Left colon (tissue), 2 donors: ENCODE measurements at places on chromosomes 3 and 15.

DNA sequence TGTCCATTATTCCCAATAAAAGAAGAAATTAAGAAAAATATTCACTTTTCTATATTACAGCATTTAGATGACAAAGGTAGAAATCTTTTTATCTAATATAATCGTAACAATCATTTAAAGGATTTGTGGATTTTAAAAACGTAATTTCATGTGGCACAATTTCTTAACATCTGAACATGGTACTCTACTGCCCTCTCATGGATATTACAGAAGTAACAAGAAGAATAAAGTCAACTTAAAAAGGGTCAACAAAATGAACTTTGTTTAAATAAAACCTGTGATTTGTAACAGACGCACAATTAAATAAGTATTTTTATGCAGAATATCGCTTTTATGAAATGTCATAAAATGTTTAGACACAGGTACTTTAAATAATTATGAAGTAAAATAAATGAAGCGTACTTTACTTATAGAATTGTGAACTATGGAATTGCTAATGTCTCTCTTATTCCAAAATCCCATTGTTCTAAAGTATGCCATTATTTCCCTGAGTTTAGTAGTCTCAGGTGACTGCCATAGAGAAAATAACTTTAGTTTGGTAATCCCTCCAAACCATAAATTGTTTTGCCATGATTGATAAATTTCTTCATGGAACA, 366.8 kb upstream of the ZNF385D start:
- DNase-seq, result no peak

DNA sequence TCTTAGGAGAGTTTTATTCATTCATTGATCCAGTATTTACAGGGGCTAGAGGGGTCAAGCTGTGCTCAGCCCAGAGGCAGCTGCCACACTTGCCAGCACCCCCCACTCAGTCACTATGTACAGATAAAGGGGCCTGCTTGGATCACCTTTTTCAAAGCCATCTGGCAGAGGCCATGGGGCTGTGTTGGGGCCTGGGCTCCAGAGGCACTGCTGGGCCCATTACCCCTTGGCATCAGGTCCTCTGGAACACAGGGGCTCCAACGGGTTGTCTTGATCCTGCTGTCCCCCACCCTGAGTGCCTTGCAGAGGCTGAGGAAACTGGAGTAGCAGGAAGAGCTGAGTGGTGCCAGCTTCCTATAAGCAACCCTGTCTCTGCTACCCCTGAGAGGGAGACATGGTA, 43.9 kb downstream of the SEMA3G start:
- DNase-seq, result no peak

DNA sequence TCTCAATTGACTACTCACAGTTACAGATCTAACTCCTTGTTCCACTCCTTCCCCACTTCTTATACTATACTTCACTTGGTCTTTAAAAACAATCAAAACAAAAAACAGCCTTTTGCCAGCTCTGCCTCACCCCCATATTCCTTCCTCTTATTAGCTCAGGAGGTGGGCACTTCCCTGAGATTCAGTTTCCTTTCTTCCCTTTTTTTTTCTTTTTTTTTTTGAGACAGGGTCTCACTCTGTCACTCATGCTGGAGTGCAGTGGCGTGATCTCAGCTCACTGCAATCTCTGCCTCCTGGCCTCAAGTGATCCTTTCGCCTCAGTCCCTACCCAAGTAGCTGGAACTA, 6.9 kb downstream of the C3orf62 start:
- DNase-seq, result no peak

DNA sequence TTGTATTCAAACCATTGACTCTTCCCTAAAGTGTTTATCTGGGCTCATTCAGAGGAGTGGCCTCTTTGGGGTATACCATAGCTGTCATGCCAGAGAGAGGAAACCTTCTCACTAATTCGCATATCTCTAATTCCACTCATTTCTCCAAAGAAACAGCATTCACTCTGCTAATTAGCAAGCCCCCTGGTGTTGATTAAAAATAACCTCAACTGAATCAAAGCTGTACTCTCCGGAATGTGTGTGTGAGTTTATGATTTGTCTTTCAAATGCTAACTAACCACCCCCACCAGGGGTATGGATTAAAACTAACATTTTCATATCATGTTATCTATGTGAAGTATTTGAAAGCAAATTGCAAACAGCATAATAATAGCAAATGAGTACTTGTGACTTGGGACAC, 45.5 kb downstream of the PAQR5 start:
- DNase-seq, result no peak

DNA sequence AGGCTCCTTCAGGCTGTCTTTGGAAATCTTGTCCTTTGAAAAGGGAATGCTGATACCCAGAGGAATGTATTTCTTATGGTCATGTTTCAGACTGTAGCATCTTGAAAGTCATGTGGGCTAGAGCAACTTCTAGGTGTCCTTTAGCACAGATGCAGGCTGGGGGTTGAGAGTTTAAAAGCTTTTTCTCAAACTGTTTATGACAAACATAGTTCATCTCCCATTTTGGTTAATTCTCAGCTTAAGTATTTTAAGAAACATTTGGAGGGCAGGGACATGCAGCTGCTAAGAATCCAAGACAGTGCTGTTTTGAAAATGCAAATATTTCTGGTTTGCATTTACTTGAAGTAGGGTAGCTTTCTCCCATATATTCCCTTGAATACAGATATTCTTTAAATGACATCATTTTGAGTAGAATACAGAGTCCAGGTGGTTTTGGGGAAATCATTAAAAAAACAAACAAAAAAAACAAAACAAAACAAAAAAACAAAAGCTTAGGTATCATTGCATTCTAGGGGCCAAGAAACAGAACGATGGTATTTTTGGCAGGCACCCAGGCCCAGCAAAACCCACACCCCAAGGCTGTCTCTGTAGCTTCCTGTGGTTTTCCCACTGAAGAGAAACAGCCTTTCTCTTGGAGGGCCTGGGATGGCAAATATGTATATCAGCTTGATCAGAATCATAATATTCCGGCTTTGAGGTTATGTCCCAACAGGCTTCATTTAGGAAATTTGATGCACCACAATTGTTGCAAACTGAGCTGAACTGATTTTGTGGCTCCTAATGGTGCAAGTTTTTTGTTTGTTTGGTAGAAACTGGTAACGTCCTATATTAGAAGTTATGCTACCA, 120.0 kb downstream of the ATG7 start:
- DNase-seq, result no peak

DNA sequence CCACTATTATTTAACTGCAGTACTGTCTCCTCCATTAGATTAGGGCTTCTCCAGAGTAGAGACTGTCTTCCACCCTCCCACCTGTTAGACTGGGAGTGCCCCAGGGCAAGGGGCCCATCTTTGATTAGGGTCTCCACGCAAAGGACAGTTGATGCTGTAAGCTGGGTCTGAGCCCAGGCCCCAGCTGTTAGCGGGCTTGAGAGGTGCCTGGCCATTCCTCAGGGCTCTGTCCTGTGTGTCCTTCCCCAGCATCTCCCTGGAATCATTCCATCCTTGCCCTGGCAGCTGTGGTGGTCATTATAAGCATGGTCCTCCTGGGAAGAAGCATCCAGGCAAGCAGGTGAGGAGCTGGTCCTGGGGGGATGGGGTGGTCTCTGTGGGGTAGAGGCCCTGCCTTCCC, 6.1 kb downstream of the SLC51B start:
- DNase-seq, result no peak

- no peak for DNase-seq
Observed at GRCh38 chr3:156750191-156750873, 75.8 kb upstream of the LEKR1 start.

DNA sequence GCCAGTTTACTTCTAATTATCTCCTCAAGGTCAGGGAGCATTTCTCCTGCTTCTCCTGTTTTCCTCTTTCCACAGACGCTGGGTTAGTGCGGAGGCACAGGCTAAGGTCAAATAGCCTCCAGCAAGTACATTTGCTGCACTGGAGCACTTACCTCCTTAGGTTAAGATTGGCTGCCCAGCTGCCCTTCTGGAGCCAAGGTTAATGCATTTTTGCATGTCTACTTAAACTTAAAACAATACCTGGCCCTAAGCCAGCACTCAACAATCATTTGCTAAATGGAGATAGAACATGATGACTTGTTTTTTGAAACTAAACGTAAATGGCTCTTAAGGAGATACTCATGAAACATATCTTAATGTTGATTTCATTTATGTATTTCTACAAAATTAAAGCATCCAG, 83.5 kb downstream of the SSR3 start:
- DNase-seq, result no peak

DNA sequence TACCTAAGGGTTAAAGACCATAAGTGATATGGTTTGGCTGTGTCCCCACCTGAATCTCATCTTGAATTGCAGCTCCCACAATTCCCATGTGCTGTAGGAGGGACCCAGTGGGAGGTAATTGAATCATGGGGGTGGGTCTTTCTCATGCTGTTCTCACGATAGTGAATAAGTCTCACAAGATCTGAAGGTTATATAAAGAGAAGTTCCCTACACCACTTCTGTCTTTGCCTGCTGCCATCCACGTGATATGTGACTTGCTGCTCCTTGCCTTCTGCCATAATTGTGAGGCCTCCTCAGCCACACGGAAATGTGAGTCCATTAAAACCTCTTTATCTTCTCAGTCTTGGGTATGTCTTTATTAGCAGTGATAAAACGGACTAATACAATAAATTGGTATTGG, 75.0 kb upstream of the CADPS start:
- no peak for DNase-seq

DNA sequence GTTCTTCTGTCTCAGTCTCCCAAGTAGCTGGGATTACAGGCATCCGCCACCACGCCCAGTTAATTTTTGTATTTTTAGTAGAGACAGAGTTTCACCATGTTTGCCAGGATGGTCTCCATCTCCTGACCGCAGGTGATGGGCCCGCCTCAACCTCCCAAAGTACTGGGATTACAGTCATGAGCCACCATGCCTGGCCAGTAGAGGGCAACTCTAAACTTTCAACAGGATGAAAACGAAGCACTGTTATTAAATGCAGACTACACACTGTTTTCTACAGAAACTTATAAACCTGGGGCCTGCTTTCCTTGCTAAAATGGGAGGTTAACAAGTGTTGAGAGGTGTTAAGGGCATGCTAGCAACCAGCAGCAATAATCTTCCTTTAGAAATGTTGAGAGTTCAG, 7.6 kb downstream of the ARPC4 start:
- DNase-seq, result no peak

DNA sequence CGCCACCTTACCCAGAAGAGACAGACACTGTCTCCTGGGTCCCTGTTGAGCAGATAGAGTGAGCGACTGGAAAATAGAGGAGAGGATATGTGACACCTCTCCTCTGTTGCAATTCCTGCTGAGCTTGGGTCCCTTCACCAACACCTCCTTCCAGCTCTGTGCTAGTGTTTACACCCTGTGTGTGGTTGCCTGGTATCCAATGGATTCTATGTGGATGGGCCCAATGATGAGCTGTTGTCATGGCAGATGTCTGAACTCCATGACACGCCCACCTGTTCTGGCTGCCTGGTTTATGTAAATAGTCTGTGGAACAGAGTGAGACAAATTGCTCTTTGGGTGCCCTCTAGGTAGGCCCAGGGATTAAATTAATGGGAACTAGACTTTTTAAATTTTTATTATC, 23.7 kb downstream of the RBM5 start:
- no peak for DNase-seq

DNA sequence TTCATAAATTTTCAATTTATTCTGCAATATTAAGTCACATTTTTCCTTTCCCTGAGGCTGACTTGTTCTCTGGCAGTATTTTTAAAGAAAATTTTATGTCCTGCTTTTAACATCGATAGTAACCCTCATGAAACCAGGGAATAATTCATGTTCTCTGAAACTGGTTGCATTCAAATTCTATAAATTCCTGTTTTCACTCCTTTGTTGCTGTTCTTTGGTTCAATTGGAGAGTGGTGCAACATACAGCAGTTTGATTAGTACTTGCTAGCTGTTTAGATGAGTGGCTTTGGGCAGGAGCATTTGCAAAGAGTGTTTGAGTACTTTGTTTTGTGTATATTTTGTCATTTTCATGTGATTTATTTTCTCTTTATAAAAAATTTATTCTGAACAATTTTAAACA, 19.2 kb downstream of the ZIC1 start:
- DNase-seq, result no peak

GRCh38 chr3:85821130-85821756, 862.5 kb downstream of the CADM2 start:
- peak; percentile 32 for DNase-seq

- DNase-seq, result no peak
Observed at GRCh38 chr3:110198717-110199587, 861.6 kb upstream of the DPPA4 start.

GRCh38 chr3:120561251-120562045, 34.7 kb upstream of the NDUFB4 start:
- no peak for DNase-seq

DNA sequence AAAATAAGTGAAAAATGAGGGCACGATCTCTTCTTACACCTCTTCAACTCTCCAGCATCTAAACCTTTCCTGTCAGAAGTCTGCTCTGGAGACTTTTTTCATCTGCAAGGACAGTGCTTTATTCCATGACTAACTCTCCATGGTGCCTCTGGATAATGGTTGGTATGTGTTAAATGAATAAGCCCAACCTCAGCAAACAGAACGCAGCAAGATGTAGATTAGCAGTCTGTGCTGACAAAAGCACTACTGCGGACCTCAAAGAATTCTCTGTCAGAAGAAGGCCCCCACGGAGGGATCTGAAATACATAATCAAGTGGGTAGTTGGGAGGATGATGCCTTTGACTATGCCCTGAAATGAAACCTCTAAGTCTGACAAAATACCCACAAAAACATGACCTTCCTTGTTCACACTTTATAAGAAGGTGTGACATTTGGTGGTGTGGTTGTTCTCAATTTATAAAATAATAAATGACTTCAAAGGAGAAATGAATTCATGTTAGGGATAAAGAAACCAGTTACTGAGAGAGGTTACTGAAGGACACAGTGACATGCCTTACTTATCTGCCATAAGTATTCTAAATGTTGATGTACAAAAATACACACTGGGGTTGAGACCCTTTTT, 43.2 kb upstream of the ADCY5 start:
- DNase-seq, result no peak

DNA sequence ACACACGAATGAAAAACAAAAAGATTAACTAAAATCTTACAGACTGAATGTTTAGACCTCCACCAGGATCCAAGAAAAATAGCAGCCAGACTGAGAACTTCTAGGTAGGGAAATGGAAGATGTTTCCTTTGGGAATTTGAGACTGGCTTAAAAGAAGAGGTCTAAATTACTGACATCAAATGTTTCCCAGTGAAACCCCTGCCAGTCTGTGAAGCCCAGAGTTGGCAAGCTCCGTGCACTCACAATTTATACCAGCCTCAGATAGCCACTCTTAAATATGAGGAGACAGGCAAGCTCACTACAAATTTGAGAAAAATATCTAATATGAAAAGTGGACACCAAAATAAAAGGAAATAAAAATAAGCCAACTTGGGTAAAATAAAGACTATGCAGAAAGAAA, 700.5 kb upstream of the ZNF385D start:
- no peak for DNase-seq

DNA sequence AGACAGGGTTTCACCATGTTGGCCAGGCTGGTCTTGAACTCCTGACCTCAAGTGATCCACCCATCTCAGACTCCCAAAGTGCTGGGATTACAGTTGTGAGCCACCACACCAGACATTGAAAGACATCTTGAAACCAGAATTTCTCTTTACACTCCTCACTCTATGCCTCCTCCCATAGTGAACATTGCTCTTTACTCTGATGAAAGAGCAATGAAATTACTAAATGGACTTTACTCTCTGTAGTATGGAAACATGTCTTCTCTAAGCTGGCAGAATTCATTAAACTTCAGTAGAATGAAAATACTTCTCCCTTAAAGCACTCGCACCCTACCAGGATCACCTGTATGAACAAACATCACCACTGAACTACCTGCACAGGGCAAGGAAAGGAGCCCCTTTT, 27.8 kb upstream of the TFG start:
- no peak for DNase-seq
